ENCODE measurements at places on chromosomes 16 and 17.

DNA sequence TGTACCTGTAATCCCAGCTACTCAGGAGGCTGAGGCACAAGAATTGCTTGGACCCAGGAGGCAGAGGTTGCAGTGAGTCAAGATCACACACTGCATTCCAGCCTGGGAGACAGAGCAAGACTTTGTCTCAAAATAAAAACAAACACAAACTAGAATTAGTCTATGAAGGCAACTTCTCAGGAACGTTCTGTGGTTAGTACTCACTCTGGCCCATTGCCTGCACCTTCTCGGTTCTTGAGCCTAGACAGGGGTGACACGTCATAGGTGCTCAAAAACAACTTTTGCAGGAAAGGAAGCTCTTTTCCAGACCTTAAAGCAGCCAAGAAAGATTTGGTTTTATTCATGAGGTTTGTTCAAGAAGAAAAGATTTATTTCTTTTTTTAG lies 22.3 kb upstream of the CNOT1 start:
- ATAC-seq = no peak

DNA sequence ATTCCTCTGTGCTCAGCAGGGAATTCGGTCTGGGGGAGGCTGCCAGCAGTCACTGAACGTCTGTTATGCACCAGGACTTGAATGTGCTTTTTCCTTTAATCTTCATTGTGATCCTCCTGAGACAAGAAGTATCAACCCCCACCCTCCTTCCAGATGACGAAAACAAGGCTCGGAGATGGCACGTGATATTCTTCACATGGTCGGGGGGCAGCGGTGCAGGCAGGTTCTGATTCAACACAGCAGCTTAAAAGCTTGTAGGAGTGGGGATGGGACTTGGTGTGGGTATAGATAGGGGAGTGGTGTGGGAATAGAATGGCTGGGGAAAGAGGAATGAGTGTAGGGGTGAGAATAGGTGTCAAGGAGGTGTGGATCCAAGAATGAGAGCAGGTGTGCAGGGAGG lies 6.4 kb downstream of the NECAB2 start:
- no peak for ATAC-seq

- no peak for ATAC-seq
Observed at GRCh38 chr16:66206363-66206762, 160.1 kb upstream of the CDH5 start.

DNA sequence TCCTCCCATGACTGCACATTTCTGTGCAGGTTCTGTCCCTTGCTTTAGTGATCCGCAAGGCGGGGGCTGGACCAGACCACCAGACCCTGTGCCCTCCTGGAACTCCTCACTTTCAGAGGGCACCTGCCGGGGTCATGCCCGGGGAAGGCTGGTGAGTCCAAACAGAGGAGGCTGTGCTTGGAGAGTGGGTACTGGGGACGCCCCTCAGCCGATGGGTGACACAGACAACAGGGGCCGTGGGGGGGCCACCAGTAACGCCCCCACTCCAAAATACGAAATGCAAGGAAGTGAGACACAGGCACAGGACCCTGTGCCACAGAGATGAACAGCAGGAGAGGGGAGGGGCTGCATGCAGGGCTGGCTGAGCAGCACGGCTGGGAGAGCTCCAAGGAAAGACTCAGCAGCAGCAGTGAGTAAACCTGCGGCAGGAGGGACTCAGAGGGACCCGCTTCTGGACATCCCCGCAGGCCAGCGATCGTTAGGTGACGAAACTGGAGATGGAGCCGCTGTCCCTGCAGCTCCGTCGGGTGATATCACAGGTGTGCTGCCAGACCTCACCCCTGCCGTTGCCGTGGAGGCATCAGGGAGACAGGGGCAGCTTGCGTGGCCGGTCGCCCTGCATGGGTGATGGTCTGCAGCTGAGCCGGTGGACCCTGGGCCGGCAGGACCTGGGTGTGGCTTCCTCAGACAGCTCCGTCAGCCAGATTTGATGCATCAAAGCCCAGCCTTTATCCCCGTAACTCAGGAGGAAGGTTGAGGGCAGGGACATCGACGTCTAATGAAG lies 71.2 kb upstream of the GNG13 start:
- ATAC-seq = no peak

DNA sequence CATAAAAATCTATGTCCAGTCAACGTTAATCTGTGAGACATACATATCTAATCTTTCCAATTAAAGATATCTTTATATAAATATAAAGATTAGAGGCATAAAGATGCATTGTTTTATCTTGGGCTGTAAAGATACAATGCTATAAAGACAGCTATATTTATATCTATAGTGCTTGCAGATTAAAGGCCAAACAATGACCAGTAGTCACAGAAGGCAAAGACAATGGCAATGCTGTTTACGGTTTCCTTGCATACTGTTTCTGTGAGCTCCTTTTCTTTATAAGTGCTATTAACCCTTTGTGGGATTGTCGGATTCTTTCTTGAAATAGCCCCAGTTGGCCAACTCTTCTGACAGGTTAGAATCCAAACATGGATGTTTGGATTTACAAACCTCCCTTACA lies 85.5 kb upstream of the SALL1 start:
- ATAC-seq = no peak

All from activated T-helper 17 cell treated with anti-CD3 and anti-CD28 coated beads, Interleukin-2, amount 50 U/mL, for 72 hours (primary cell).